ENCODE measurements at places on chromosomes 3 and 15.

DNA sequence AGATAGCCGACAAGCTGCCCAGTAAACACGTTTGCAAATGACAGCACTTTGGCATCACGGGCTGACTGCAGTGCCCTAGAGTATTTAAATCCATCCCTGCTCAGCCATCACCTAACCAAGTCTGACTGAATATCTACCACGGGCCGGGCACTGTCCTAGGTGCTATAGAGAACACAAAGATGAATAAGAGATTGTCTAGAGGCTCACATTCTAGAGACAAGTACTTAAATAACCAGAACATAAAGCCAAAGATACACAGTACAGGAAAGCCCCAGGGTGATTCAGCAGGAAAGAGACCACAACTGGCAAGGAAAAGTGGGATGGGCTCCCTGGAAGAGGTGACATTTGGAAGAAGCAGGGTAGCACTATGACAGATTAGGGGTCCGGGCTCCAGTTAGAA lies 103.5 kb downstream of the MYLK start:
- no peaks in the 10 kb centered on the region for H3K4me1 ChIP-seq
- H3K27me3 ChIP-seq, result peaks cover 4% of the 10 kb centered on the region
- no peak overlapping the region for H3K27ac ChIP-seq
- no peak overlapping the region for H3K4me3 ChIP-seq
- no peak for DNase-seq

DNA sequence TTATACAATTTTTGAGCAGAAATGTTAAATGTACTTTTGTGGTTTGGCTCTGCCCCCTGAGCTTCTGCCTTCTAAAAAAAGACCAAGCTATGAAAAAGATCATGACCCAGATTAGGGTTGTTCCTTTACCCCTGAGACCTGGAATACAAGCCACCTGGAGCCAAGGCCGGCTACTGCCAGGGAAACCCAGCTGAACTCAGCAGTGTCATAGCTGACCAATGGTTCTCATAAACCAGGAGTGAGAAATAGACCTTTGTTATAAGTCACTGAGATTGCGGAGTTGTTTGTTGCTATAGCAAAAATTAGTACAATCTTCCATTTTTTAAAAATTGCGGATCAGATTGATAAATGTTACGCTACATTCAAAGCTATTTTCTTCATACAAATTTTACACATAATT lies 1261.7 kb downstream of the ROBO1 start:
- no peak for DNase-seq
- H3K27ac ChIP-seq, result no peak overlapping the region
- H3K36me3 ChIP-seq, result no peaks in the 10 kb centered on the region
- peaks cover 11% of the 10 kb centered on the region for H3K4me1 ChIP-seq
- no peaks in the 10 kb centered on the region for H3K27me3 ChIP-seq
- H3K4me3 ChIP-seq, result no peak overlapping the region

DNA sequence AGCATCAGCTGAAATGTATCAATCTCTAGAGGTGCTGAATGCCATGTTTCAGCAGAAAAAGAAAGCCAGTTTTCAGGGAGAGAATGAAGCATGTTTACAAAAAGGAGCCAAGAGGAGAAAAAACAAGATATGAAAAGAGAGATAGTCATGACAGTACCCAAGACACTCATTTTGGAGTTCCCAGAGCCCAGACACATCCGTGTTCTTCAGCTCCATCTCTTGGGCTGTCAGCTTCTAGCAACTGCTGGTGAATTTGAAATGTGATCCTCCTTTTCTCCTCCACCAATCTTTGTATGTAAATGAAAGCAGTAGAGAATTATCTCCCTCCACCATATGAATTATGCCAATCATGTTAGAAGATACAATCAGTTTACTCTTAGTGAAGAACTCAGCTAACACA lies 93.0 kb upstream of the SLC25A36 start:
- DNase-seq, result no peak
- peaks cover 14% of the 10 kb centered on the region for H3K27me3 ChIP-seq
- H3K36me3 ChIP-seq, result no peaks in the 10 kb centered on the region
- H3K27ac ChIP-seq, result no peak overlapping the region

DNA sequence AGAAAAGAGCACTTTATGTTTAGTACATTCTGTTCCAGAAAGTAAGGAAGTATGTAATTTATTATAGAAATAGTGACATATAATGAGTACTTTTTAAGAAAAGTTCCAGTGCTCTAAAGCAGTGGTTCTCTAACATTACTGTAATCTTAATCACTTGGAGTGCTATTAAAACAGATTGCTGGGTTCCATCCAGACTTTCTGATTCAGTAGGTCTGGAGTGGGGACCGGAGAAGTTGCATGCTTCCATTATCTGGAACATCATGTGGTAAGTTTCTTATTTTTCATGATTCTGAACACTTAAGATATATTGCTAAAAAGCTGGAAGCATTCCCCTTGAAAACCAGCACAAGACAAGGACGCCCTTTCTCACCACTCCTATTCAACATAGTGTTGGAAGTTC lies 47.5 kb upstream of the ARL14 start:
- no peaks in the 10 kb centered on the region for H3K36me3 ChIP-seq
- no peak for DNase-seq
- H3K4me1 ChIP-seq, result no peaks in the 10 kb centered on the region

DNA sequence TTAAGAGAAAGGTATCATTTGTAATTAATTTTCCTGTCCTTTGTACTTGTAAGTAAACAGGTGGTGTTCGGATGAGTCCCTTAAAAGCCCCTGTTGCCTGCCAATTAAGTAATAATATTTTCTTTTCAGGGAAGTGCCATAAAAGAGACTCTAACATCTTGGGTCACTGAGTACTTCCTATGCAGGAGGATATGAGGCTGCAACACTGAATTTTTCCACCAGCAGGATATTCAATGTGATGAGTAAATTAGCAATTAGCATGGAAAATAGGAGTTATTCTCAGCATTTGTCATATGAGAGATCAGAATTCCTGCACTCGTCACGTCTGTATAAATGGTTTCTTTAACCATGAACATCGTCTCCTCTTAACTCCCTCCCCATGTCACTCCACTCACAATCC lies 45.4 kb downstream of the WWTR1 start:
- H3K4me3 ChIP-seq, result no peak overlapping the region
- no peak for DNase-seq
- no peaks in the 10 kb centered on the region for H3K36me3 ChIP-seq
- no peak overlapping the region for H3K27ac ChIP-seq

- H3K27ac ChIP-seq, result no peak overlapping the region
- H3K27me3 ChIP-seq, result peaks cover 72% of the 10 kb centered on the region
- no peak for DNase-seq
- peak overlapping the region; percentile 33 for H3K4me3 ChIP-seq
- no peaks in the 10 kb centered on the region for H3K4me1 ChIP-seq
Measured at GRCh38 chr15:26868029-26868685, 1.3 kb downstream of the GABRA5 start.

GRCh38 chr3:75342425-75342824 lies 321.7 kb upstream of the FRG2C start:
- no peak overlapping the region for H3K4me3 ChIP-seq
- H3K4me1 ChIP-seq, result peaks cover 4% of the 10 kb centered on the region
- no peaks in the 10 kb centered on the region for H3K36me3 ChIP-seq
- no peak overlapping the region for H3K27ac ChIP-seq
- no peak for DNase-seq

Measured in progenitor cell of endocrine pancreas (in vitro differentiated cells).